Renal cortical epithelial cell (primary cell): ENCODE measurements at places on chromosomes 12 and 14.

DNA sequence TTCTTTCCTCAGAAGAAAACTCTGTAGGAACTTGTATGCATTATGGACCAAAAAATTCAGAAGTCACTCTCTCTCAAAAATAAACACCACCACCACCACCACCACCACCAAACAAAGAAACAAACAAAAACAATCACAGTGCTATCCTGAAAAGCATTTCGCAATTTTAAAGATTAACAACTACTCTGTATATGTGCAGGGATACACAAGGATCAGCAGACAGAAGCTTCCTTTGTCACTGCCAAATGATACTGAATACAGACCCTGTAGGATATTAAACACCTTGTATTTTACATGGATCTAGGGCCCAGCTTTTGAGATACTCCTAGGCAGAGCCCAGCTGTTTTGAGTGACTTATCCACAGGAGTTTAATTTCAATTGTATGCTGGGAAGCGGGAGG, 31.7 kb downstream of the ATP2B1 start:
- no peak for DNase-seq

- DNase-seq = no peak
Observed at GRCh38 chr14:75533791-75534555, 11.7 kb downstream of the BATF start.

GRCh38 chr12:130805635-130806034, 33.4 kb downstream of the STX2 start:
- DNase-seq = no peak

DNA sequence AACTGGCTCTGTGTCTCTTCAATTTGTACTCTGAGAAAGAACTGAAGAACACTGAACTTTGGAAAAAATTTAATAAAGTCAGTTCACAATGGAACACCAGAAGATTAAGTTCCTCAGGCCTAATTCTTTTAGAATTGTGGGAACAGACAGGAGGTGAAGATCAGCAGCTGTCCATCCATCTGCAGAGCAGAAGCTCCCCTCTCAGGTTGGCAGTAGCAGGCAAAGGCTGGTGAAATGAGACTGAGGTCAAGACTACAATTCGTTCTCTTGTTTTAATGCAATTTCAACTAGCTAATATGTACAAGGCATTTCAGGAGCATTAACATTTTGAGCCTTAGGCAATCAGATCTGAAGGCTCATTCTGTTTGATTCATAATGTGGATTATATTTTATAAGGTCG, 10.3 kb upstream of the TRHDE start:
- DNase-seq = no peak

GRCh38 chr14:32998433-32998832, 59.8 kb downstream of the NPAS3 start:
- DNase-seq = peak; percentile 31

DNA sequence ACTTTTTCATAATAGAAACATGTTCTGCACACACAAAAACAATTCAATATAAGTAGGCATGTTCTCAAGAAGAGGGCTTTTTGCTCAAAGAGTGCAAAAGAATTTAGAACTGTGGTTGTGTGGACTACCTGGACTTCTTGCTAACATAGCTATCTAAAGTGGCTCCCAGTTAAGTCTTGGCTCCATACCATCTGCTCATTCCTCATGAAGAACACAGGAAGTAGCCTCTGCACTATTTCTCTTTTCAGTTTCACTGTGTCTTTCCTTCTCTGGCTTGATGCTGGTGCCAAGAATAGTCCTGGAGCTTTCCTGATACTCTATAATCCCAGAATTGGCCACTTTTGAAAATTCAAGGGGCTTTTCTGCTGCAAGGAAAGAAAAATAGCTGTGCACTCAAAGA, 127.4 kb downstream of the CCER1 start:
- DNase-seq = no peak

DNA sequence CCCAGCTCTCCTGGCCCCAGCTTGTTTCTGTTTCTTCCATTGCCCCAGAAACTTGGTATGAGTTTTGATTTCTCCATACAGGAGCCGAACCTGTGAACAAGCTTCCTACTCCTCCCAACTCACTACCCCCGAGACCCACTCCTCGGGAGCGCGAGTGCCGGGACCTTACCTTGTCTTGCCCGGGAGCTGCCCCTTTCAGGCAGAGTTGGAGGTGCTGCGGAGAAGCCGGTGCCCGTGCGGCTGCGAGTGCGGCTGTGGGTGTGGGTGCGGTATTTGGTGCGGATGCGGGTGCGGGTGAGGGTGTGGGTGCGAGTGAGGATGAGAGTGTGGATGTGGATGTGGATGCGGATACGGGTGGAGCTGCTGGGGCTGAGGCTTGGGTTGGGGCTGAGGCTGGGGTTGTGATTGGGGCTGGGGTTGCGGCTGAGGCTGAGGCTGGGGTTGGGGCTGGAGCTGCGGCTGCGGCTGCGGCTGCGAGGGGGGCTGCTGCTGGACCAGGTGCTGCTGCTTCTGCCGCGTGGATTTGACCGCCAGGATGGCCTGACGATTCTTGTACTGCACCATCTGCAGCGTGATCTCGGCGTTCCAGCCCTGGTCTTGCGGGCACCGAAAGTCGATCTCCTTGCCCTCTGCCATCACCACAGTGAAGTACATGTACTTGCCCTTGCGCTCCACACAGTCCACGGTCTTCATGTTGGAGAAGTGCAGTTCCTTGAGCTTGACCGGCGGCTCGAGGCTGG, 1.1 kb downstream of the PHLDA1 start:
- DNase-seq = no peak

DNA sequence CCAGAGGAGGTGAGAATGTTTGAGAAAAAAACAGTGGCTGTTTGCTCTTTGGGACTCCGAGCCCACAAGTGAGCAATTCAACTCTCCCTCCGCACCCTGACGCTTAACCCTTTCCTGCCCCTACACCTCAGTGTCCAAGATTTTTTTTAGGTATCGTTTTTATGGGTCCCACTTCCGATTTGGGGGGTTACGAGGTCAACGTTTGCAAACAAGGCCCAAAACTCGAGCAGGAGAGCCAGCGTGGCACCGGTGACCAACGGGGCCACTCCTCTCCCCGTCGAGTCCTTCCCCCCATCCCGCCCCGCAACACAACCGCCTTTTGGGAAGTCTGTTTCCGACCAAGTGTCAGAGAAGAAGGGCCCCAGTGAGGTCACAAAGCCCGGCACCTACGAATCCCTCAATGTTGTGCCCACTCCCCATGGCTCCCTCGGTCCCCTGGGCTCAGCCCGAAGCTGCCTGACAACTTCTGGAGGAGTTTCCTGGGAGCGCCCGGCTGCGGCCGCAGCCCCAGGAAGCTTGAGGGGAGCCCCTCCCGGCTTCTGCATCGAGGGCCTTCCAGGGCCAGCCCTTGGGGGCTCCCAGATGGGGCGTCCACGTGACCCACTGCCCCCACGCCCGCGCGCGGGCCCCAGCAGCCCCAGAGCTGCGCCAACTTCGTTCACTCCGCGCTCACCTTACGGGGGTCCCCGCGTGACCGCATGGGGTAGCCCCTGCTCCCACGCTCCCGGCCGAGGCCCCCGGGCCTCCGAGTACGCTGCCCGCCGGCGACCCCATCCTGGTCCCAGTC, 1.2 kb downstream of the CDK2AP1 start:
- DNase-seq = peak; percentile 7

GRCh38 chr14:70289138-70289537, 70.3 kb downstream of the COX16 start:
- no peak for DNase-seq

DNA sequence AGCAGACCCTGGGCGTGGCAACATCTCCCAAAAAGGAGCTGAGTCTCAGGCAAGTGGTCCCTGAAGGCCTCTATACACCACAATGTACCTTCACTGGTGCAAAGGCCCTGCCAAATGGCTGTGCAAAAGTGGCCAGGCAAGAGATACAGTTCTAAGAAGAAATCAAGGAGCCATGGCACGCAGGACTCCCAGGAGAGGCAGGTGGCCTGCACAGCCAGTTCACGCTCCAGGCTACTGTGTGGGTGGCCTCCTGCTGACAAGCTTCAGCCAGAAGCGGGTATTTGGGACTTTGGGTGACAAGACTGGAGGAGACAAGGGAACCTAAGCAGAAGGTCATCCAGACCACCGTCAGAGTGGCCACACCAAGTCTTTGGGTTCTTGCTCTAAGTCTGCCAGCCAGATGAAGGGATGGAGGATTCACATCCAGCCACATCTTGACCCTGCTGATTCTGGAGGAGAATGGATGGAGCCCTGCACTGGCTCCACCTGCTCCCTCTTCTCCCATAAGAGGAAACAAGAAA, 20.5 kb upstream of the ZFP36L1 start:
- DNase-seq = no peak

DNA sequence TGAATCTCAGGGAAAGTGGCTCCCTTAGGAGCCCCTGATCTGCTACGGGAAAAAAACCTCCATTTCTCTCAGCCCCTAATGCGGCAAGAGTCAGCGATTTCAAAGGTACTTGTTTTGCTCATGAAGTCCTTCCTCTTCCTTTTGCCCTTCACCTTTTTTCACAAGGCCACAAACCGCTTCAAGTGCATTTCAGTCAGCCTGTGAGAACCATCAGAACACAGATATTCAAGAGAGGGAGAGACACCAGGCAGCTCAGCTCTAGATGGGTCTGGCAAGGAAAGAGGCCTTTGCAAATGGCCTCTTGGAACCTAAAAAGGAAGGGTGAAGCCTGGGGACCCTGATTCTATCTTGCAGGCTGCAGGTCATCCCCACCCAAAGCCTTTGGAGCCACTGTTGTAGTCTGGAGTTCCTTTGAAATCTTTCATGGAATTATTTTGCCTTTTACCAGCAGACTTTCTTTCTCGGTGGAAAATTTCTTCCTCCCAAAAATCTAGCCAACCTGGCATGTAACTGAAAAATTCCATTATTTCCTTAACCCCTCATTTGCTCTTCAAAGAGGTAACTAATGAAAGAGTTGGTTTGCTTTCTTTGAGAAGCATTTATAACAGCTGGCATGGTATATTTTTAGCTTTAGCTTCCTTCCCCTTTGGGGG, 145.0 kb downstream of the SAMD4A start:
- DNase-seq = no peak

DNA sequence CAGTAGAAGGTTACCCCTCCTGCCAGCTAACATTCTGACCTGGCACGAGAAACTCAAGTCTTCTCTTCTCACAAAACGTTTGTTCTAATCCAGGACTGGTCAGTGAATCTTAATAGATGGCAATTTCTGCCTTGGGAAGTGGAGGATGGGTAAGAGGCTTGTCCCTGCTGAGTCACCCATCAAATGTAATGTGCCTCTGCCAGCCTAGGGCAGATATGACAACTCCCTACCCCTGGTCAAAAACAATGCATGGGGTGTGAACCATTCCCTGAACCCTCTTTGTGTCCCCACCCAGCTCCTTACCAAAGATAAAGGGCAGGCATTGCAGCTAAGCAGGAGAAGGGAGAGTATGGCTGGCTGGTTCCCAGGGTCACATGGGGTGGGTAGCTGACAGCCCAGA, 1052.9 kb downstream of the GALC start:
- peak; percentile 62 for DNase-seq

DNA sequence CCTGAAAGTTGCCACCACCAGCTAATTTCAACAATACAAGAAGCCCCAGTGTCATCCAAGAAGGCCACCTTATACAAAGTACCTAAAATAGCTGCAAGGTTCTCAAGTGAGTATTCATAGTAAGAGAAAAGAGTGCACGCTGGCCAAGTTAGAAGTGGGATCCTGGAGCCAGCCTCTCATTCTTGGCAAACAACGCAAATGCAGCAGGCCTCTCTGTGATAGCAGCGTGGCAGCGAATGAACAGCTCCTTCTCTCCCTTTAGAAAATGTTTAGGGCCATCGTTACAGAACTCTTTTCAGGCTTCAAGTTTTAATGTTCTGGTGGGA, 78.0 kb upstream of the IFNG-AS1 start:
- DNase-seq = no peak

GRCh38 chr12:90909069-90909770, 45.8 kb downstream of the CCER1 start:
- DNase-seq = peak; percentile 47

DNA sequence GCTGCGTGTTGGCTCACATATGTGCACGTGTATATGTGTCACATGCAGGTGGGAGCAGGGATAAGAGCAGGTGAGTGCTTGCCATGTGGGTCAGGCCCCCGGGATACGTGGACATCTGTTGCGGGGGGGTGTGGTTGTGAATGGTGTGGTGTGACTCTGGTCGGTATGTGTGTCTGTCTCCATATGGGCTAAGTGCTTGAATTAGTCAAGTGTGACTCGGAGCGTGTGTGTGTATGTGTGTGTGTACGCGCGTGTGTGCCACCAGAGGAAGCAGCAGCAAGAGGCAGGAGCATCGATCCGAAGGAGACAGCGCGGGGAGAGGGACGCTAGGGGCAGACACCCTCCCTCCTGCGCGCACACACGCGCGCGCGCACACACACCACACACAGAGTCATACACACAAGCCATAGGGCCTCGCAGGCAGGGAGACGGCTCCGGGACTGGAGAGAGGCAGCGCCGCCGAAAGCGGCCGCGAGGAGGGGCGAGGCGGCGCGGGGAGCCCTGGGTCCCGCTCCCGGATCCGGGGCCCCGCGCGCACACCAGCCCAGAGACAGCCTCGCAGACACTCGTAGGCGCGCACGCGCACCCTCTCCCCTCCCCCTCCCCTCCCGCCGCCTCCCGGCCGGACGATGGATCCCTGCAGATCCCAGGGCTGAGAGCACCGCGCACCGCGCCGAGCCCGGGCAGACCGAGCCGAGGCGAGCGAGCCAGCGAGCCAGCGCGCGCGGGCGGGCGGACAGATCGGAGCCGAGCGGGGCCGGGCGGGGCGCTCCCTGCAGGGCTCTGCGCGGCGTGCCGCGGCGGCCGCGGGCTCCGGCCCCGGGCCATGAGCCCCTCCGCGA, at the start of gene ASIC1:
ASIC1 (plus strand) TSS at position 597 of the 842 bp plus-strand sequence. CDS start 1,171 bp downstream, outside the sequence.
- DNase-seq = peak; percentile 17

GRCh38 chr14:104794099-104794498, 1.4 kb downstream of the AKT1 start:
- peak; percentile 23 for DNase-seq

DNA sequence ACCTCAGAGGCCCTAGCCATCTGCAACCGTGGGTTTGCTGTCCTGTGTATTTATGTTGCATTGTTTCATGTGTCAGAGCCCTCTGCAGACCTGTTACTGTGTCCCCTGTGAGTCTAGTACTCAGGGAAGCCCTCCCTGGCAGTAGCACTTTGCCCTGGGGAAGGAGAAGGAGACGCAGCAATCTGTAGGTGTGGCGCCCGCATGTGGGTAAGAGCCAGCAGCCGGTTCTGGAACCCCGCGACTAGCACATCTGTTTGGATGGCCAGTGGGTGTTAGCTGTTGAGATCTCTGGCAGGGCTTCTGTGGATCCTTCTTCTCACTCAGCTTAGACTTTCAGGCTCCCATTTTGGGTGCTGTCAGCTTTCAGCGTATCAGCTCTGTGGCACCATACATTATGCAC, 57.0 kb downstream of the TECPR2 start:
- DNase-seq = no peak

- DNase-seq = no peak
Observed at GRCh38 chr12:93855261-93855660, 178.1 kb downstream of the CRADD start.

DNA sequence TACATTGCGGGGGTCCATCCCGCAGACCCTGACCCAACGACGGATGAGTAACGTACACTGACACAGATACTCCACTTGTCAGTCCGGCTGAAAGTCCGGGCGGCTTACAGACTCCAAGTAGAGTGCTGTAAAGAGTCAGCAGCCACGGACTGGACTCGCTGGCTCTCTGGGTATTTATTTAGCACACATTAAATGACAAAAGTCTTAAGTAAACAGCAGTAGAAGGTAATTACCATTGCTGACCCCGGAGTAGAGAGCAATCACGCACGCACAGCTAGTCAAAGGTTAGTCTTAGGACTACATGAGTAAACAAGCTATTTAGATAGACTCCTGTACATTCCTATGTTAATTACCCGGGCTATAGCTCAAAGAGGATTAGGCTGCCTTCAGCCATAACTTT, 780.9 kb downstream of the RPS29 start:
- peak; percentile 47 for DNase-seq

- peak; percentile 64 for DNase-seq
Observed at GRCh38 chr12:50132505-50133135, 20.6 kb downstream of the COX14 start.

- peak; percentile 74 for DNase-seq
Observed at GRCh38 chr12:102570256-102570655, 89.9 kb upstream of the IGF1 start.
